ENCODE measurements at places on chromosomes 4 and X.

DNA sequence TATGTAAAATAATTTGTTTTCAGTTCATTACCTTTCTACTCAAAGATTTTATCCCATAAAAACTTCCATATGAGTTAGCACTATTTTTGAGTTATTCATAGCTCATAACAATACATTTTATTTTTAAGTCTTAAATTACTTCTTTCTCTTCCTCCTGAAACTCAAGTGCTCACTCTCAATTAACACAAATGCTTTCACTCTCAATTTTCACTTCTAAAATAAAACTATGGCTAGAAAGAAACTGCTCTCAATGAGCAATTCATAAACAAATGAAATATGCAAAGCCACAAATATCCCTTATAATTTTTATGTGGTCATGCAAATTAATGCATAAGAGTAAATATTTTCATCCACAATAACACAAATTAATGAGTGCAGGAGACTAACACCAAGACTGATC, 38.8 kb downstream of the MAML3 start:
- DNase-seq: no peak

DNA sequence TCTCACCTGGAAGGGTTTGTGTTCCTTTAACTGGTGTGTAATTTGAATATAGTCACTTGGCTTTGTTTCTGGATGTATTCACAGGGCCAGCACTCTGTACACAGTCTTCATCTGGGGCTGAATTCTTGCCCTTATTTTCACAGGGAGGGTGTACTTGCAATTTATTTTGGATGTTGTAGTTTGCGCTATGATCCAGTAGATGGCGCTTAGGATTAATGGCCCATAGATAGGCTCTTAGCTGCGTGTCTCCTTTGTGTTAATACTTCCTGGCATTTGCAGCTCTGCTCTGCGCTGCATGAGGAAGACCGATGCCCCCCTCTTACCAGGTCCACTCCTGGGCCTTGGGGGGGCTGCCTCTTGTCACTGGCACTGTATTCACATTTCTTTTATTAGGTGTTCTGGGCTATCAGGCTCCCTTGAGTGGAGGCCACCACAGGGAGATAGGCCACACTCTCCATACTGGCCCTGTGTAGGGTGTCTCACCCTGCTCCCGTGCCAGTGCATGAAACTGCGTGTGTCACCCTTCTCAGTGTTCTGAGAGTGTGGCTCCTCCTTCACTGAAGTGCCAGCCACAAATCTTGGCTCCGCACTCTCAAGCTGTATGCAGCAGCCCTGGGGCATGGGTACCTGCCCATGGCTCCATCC, 562.2 kb downstream of the ZIC3 start:
- no peak for DNase-seq

DNA sequence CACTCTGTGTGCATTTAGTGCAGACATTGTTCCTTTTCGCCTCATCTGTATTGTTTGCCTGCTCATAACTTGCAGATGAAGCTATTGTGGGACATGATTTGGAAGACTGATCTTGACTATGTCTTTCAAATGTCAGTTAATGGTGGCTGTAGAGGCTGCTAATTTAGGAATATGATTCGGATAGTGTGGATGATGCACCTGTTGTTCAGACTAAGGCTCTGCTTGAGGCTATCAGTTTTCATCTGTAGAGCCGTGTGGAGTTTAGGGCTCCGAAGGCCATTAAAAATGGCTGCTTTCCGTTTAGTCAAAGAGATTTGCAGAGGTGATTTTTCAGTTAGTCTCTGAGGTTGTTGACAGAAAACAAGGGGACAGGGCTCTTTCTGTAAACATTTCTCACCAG, 102.0 kb downstream of the GBA3 start:
- DNase-seq: no peak

DNA sequence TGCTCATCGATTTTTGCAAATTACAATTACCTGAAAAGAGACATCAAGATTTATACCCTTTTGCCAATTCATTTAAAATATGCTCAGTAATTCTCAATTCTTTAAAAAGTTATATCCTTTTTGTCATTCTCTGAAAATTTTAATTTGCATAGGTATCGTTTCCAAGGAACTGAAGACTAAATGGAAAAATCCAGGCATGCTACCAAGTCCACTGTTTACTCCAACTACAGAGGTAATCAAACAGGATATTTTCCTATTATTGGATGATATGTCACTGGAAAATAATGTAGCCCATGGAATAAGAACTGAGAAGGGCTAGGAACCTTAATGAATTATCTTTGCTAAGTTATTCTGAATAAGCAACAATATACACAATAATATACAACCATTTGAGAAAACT, 132.7 kb downstream of the THOC2 start:
- DNase-seq: no peak

DNA sequence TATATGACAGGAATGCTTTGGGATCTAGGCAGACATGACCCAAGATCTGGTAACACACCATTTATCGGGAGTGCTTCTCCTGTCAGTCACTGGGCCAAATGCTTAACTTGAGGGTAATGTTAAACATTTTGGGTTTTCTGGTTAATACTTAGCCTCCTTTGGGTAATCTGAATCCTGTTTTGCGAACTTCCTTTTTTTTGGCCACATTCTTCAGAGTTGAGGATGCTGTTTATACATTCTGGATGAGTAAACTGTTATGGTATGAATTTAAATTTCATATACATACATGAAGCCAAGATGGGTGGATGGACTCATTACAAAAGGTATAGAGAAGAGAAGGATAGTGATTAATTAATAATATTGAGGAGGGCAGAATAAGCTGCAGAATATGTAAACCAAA, 36.1 kb downstream of the MID1IP1 start:
- no peak for DNase-seq

DNA sequence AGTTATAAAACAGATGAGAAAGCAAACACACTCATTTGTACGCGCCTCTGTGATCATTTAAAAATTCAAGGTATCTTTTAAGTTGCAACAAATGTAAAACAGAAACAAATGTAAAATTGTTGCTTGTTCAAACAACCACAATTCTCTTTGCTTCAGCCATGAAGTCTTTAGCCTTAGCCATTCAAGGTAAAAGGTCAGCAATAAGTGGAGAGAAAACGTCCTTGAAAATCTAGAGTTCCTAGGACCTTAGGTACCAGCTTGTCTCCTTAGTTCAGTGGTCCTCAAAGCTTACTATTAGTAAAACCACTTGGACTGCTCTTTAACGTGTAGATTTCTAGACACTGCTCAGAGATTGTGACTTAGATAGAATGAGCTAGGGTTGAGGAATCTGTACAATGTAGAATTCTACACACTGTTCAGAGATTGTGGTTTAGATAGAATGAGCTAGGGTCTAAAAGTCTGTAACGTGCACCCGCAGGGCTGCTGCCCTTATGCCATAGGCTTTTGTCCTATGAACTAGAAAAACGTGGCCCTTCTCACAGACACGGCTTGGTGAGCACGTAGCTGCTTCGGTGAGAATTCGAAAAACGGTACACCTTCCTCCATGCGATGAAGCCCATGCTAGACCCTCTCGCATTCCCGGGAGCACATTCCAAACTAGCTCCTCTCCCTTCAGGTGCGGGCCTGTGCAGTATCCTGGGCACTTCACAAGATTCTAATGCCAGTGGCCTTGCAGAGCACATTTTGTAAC, 1.7 kb downstream of the PLAC8 start:
- DNase-seq: no peak

DNA sequence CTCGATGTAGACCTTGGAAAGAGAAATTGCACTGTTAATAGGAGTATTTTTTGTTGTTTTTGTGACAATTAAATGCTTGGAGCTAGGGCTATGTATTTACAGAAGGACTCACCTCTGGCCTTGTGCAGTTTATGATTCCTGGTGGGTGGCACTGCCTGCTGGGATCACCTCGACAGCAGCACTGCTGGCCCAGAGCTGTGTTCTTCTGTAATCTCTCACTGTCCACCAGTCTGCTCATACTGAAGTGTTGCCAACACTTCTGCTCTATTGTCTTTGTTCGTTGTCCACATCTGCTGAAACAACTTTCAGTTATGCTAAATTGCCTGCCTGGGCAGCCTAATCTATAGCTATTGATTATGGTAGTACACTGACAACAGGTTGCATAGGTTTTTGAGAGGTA, 194.4 kb upstream of the ANK2 start:
- no peak for DNase-seq

DNA sequence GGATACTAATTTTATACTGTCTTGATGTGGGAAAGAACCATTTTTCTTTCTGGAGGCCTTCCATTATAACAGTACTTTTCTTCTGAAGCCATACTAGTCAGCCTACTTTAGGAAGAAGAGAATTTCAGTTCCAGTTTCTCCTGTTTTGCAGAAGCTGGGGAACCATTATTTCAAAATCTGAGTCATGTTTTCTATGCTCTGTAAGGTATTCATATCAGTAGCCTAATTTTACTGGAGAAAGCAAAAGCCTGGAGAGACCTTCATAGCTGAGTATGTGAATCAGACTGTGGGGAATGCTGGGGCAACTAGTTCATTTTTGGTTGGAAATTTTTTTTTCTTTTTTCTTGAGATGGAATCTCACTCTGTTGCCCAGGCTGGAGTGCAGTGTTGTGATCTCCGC, 22.4 kb downstream of the AFF1 start:
- no peak for DNase-seq

GRCh38 chrX:4831574-4831973, 1118.1 kb upstream of the PRKX start:
- DNase-seq: no peak

GRCh38 chrX:41580423-41581064, 108.2 kb upstream of the GPR34 start:
- no peak for DNase-seq

GRCh38 chrX:143664302-143664701, 28.4 kb upstream of the SLITRK4 start:
- DNase-seq: no peak

- DNase-seq: no peak
Measured at GRCh38 chr4:129387666-129388065, 291.7 kb downstream of the C4orf33 start.

GRCh38 chrX:120604361-120604782, 471 bp downstream of the MCTS1 start:
- DNase-seq: no peak

- no peak for DNase-seq
Measured at GRCh38 chr4:104472766-104473165, 21.9 kb downstream of the CXXC4 start.

DNA sequence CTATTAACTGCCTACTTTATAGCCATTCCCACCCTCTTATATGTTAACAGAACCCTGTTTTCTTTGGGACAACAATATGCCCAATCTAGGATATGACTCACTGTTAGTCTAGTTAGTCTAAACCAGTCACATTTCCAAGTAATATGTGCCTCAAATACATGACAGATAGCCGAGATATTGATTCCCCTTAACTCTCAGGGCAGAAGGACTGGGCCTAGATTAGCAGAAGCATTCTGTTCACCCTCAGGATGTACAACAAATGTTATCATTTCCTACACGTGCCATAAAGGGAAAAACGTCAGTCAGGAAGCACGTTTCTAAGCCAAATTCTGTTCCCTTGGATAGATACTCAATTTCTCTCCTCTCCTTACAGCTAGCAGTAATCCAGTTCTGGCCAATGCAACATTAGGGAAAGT, 114.1 kb downstream of the SLC10A7 start:
- DNase-seq: no peak

- DNase-seq: no peak
Measured at GRCh38 chr4:156832886-156833285, 138.7 kb downstream of the PDGFC start.

DNA sequence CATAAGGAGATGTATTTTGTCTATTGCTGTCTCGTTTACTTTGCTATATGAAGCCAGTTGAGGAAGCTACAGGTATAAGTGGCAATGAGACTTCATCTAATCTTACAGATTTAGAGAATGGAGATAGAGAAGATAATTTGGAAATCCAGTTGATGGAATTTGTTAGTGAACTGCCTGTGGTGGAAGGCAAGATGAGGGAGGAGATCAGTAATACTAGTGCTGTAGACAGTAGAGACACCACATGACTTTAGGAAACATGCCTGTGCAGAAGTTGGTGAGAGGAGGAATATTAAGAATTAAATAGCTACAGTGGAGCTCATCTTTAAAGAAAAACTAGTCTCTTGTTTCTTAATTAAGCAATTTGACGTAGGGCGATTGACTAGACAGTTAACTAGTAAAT, 51.3 kb downstream of the RBPJ start:
- no peak for DNase-seq

DNA sequence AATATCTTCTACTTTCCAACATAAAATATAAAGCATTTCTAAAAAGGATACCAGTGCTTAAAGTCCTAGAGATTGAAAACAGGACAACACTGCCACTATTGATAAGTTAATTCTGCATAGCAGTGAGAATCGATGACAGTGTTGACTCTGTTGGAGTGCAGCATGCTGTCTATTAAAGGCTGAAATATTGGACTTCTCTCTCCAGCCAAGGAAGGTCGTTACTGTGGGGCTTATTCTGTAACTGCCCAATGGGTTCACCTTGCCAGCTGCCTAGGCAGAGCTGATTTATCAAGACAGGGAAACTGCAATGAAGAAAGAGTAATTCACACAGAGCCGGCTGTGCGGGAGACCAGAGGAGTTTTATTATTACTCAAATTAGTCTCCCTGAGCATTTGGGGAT, 37.7 kb upstream of the PGM2 start:
- DNase-seq: no peak

DNA sequence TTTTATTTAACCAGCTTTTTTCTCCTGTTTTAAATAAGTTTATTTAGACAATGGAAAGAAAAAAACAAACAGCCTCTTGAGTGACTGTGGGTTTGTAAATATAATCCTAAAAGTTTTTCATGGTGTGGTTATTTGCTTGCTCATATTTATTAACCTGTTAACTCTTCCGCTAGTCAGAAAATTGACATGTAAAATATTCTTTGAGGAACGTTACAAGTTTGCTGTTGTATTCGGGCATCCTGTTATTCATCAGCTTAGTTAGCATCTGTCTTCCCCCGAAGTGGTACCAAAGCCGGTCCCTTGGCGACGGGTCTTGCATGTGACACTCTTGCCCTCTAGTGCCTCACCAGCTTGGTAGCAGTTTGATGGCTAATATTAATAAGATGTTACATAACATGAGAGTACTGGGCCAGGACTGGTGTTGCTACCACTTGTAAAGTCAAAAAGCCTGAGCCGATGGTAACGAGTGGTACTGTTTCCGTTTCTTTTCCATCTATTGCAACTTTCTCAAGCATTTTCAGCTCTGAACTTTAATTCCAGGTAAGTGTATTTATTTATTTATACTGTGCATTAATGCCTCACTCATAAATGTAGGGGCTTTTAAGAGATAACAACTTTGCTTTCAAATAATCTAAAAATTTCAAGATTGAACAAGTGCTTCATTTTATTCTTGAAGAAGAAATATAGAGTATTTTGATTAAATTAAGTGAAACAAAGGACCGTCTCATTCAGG, at the start of gene NDST3:
TSS of gene NDST3 (plus strand) at position 434 of the 733 bp plus-strand sequence. CDS start 19,425 bp downstream, outside the sequence.
- DNase-seq: peak; percentile 88

GRCh38 chr4:153341575-153342090, 2.9 kb upstream of the MND1 start:
- no peak for DNase-seq

- DNase-seq: no peak
Measured at GRCh38 chr4:183599284-183599683, 59.7 kb downstream of the RWDD4 start.

GRCh38 chr4:40211224-40212185, 14.7 kb downstream of the RHOH start:
- no peak for DNase-seq
